AG09319 (cell line): ENCODE measurements at places on chromosomes 1 and 21.

DNA sequence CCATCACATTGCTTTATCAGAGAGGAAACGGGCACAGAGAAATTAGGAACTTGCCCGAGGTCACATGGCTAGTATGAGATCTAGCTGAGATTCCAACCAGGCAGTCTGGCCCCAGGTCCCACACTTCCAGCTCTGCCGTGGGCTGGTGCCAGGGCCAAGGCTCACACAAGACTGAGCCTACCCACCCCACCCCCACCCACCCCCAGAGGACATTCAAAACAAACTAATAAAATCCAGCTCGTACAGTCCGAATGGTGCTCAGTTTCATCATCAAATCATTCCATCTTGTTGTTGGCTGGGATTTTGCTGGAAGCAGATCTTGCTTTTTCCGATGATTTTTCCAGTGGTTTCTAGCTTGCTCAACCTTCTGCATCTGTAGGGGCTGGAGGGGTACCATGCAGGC is 27.9 kb downstream of the MATN1 start:
- DNase-seq = no peak

GRCh38 chr21:34509151-34509550 is 2.9 kb downstream of the KCNE1 start:
- DNase-seq = no peak

GRCh38 chr1:24418898-24419628 is 3.5 kb downstream of the NIPAL3 start:
- no peak for DNase-seq

GRCh38 chr1:9589144-9589718 is 520 bp downstream of the TMEM201 start:
- no peak for DNase-seq

- DNase-seq = no peak
Observed at GRCh38 chr1:3911981-3912808, 12.1 kb upstream of the C1orf174 start.

DNA sequence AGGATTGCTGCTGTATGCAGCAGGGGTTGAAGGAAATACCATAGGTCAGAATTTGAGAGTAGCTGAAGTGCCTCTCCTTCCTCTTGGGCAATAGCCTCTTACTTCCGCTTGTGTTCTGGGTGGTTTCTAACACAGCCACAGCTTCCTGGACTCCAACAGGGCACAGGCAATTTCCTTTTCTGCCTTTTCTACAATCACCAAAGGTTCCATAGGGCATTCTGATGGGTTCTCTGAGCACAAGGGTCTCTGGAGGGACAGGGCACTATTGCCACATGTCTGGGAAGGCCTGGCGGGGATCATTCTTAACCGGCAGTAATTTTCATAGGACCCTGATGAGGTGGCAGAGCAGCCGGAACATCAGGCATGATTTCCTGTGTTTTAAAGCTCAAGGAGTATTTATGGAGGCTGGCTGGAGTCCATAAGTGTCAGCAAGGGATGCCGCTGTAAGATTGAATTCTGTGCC is 5.5 kb upstream of the AGTRAP start:
- no peak for DNase-seq

GRCh38 chr1:155984341-155984740 is 6.0 kb upstream of the ARHGEF2 start:
- no peak for DNase-seq

DNA sequence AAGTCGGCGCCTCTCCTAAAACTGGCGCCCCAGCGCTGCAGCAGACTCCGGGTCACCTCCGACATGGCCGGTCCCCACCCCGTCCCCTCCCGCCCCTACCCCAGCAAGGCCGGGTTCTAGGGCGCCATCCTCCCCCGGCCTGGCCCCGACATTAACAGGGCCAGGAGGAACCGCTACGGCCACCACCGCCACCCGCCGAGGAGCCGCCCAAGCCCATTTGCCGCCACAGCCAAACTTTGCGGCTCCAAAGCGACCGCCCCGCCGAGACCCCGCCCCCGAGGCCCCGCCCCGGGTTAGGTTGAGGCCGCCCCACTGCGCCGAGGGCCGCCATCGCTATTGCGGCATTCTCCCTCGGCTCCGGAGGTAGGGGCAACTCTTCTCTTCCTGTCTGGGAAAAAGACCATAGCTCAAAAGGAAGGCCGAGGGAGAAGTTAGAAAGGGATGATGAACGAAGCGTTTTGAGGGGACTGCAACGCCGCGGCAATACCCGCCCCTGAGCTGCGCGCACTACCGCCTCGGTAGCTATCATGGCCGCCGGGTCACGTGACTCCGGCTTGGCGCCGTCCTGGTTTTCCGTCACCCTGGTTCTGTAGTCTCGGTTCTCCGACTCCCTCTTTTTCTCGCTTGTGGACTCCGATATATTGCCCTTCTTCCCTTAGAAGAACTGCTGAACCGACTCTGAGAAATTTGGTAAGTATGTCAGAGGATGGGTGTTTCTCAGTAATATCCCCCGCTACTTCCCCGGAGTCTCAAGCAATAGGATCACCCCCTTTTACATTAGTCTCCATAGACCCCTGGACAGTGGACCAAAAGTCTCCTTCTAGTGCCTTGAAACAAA is at the start of the genes AIDA and BROX:
TSS of gene AIDA (minus strand) at position 239 of the 838 bp plus-strand sequence. CDS start at position 65, 174 bp downstream.
TSS of gene BROX (plus strand) at position 312 of the 838 bp plus-strand sequence. CDS start 3,136 bp downstream, outside the sequence.
- DNase-seq = peak; percentile 50

- DNase-seq = no peak
Observed at GRCh38 chr1:32276032-32276782, 15.7 kb upstream of the HDAC1 start.

GRCh38 chr1:174998569-174999215 is 1.1 kb upstream of the CACYBP start:
- DNase-seq = no peak

DNA sequence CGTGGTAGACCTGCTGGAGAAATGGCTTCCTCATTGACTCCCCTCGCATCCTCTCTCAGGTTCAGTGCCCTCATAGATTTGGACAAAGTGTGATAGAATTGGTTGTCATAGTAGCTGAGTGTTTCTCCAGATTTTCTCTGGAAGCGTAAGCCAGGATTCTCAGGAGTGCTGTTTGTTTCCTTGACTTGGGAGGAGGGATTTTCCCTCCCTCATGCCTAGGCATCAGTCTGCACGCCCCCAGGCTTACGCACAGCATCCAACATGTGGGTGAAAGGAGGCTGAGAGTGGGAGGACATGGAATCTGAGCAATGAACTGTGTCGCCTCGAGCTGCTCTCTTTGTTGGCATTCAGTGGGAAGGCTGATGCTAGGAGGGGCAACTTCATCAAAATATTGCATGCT is 503.5 kb downstream of the LTN1 start:
- no peak for DNase-seq

- no peak for DNase-seq
Observed at GRCh38 chr1:239956263-239956662, 135.4 kb upstream of the FMN2 start.

DNA sequence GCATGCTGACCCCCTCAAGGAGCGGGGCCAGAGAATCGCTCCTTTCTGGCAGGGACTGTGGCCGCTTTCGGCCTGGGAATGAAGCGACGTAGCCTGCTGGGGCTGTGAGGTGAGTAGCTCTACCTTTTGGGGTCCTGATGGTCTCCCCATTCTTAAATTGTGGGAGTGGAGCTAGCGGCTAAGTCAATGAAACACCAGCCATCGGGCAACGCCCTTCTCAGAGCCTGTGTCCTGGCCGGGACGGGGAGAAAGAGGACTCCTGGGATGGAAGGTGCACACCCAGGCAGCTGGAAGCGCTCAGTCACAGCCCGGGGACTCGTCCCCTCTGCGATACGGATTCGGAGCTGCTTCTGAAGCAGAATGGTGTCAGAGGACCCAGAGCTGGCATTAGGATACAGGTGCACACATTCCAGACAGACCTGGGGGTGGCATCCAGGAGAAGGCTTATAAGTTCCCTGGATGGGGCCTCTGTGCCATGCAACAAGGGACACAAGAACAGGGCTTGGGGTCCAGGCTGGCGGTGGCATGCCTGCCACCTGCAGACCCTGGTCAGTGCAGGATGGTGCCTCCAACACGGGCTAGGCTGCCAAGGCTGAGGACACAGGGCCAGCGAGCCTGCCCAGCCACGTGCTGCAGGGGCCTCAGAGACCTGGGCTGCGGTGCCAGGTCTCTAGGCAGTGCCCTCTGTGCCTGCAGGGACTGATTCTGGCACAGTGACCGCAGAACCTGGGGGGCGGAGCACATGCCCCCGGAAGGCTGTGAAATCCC is 945 bp upstream of the WNT9A start:
- DNase-seq = no peak

GRCh38 chr1:30330644-30331043 is 392.7 kb downstream of the MATN1 start:
- DNase-seq = no peak

DNA sequence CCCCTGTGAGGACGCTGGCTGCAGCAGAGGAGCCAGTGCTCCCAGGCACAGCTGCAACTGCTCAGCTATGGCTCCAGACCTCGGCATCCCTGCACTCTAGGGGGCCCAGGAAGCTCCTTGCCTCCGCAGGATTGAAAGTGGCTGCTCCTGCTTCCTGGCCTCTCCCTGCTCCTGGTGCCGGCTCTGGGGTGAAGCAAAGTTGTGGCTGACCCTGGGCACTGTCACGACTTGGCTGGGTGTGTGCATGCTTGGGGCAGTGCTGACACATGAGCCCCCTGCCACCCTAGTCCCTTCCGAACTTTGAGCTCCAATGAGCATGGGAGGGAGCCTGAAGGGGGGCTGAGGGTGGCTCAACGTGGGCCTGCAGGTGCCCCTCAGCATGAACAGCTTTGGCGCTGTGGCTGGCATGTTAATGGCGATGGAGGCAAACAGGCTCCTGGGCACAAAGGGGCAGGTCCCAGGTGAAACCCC is 1512.2 kb downstream of the KCNT2 start:
- no peak for DNase-seq

DNA sequence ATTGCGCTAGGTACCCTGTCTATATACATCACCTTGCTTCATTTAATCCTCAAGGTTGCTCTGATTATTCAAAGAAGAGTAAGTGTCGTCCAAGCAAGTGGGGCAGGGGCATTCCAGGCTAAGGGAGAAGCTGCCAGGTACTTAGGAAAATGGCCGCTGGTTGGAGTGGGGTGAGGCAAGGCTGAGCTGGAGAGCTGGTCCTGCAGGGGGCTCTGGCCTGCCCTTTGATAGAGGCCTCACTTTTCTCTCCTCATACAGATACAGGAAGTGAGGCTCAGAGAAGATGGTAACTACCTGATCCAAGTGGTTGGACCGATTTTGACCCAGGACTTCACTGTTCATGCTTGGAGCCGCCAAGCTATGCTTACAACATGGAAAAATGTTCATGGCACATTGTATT is 86.9 kb upstream of the ZBTB40 start:
- no peak for DNase-seq
